ENCODE measurements at places on chromosomes 3 and 15.
A peak's percentile ranks its signal among the peaks of the same experiment; 100 is the strongest.

GRCh38 chr3:59326246-59327024, 276.6 kb upstream of the CFAP20DC start:
- DNase-seq = peak; percentile 4

DNA sequence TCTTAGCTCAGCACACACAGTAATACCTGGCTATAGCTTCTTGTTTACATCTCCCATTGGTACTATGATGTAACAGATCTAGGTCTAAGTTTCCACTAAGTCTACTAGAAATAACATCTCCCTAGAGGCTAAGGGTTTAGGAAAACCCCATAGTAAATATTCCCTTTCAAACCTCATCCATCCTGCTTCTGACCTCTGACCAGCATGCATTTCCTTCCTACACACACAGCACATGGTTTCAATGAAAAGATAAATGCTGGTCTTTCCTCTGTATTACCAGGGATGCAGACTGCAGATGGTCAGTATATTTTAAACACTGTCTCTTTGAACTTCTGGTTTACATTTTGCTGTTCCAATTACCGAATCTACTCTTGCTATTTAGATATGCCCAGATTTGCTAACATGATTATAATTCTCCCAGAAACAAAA, 96.6 kb downstream of the EFL1 start:
- DNase-seq = no peak

GRCh38 chr15:51622604-51623370, at the start of gene DMXL2:
Gene DMXL2, minus strand, starts transcription at chr15:51622771. Its CDS starts 226 bp downstream, at chr15:51622545.
- peak; percentile 83 for DNase-seq

DNA sequence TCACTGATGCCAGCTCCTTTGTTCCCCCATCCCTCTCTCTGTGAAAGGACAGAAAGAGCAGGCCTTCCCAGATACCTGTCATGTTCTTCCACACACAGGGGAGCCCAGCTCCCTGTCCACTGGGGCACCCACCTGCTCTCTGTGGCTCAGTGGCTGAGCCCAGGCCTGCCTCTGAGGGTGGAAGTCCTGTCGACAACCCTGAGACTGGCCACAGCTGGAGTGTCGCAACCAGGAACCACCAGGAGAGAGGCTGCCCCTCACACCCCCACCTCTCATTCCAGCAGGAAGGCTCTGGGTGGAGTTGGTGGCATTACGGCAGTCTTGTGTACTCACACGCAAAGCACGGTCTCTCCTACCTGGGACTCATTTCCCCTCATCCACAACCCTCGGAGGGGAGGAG, 66.3 kb downstream of the MEGF11 start:
- no peak for DNase-seq

GRCh38 chr3:48367201-48367600, 4.8 kb upstream of the FBXW12 start:
- no peak for DNase-seq

DNA sequence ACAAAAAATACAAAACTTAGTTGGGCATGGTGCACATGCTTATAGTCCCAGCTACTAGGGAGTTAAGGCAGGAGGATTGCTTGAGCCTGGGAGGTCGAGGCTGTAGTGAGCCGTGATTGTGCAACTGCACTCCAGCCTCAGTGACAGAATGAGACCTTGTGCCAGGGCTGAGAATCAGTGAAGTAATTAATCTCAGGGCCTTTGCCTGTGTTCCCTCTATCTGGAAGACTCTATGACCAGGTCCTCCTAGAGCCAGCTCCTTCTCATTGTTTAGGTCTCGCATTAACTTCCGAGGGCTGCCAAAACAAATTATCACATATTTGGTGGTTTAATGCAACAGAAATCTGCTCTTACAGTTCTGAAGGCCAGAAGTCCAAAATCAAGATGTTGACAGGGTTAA, 41.4 kb upstream of the FLNB start:
- no peak for DNase-seq

DNA sequence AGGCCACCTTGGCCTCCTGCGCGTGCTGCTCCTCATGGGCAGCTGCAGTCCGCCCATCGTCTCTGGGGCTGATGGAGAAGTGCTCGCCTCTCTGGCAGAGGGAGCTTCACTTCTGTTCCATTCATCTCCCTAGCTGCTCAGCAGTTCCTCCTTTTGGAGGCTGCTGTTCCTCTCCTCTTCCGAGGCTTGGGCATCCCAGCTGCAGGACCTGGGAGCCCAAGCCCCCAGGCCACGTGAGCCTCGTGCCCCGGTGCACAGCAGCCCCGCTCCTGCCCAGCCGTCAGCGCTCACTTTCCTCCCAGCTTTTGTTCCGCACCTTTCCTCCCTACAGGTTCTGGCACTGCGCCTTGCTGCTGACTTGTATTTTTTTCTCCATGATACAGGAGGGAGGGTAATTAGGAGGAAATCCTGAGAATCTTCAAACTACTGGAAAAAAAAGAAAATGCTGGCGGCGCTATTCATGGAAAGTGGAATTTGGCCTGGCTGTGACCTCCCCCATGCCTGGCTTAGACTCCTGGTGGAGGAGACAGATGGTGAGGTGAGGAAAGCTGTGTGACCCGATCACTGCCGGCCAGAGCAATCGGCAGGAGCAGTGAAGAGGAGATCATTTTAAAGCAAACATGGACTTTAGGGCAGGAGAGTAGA, 210.1 kb downstream of the CHST2 start:
- DNase-seq = no peak

- DNase-seq = no peak
Measured at GRCh38 chr3:78867409-78868372, 900.1 kb downstream of the ROBO1 start.

- peak; percentile 59 for DNase-seq
Measured at GRCh38 chr3:5188419-5189221, 1.1 kb downstream of the EDEM1 start.

- DNase-seq = no peak
Measured at GRCh38 chr3:81451611-81452010, 309.8 kb downstream of the GBE1 start.

GRCh38 chr15:64755427-64755940, 19.9 kb downstream of the RBPMS2 start:
- no peak for DNase-seq

GRCh38 chr15:27042230-27042629, 71.2 kb downstream of the GABRG3 start:
- no peak for DNase-seq

GRCh38 chr15:78628227-78628626, 7.4 kb upstream of the CHRNA3 start:
- DNase-seq = no peak

GRCh38 chr3:194928831-194929577, 243.3 kb downstream of the FAM43A start:
- no peak for DNase-seq

DNA sequence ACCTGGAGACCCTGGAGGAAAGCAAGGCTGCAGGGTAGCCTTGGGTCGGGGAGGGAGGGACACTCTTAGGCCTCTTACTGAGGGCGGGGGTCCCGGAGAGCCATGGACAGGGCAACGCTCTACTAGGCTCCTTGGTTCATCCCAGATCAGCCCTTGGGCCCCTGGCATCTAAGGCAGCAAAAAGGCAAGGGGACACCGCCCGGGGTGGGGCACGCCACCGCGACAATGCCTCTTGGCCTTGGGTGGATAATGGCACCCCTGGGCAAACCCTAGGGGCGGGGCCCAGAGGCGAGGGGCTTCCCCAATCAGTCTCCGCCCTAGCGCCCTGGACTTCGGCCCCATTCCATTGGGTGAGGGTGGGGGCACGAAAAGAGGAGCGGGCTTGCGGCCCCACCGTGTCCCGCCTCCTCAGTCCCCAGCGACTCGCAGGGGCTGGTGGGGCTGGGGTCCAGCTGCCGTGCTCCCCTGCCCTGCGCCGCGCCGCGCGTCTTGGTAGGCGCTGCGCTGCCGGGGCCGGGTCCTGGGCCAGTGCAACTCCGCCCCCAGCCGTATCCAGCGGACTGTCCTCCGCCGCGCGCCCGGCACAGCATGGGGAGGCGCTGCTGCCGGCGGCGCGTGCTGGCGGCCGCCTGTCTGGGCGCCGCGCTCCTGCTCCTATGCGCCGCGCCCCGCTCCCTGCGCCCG, at the start of gene CHST13:
TSS of gene CHST13 (plus strand) at position 411 of the 684 bp plus-strand sequence. CDS start at position 589, 178 bp downstream.
- DNase-seq = no peak

GRCh38 chr3:15256861-15257341, 50.9 kb downstream of the CAPN7 start:
- DNase-seq = no peak

GRCh38 chr3:189395825-189396224, 224.1 kb downstream of the TPRG1 start:
- DNase-seq = no peak

- DNase-seq = no peak
Measured at GRCh38 chr3:196842567-196843434, 24.9 kb upstream of the SENP5 start.

DNA sequence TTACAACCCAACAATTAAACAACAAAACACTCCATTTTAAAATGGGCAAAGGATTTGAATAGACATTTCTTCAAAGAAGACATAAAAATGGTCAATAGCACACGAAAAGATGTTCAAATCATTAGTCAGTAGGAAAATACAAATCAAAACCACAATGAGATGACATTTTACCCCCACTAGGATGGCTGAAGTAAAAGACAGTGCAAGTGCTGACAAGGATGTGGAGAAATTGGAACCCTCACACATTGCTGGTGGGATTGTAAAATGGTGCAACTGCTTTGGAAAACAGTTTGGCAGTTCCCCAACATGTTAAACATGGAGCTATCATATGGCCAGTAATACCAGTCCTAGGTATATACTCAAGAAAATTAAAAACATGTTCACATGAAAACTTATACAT, 11.6 kb downstream of the GALNT15 start:
- no peak for DNase-seq

DNA sequence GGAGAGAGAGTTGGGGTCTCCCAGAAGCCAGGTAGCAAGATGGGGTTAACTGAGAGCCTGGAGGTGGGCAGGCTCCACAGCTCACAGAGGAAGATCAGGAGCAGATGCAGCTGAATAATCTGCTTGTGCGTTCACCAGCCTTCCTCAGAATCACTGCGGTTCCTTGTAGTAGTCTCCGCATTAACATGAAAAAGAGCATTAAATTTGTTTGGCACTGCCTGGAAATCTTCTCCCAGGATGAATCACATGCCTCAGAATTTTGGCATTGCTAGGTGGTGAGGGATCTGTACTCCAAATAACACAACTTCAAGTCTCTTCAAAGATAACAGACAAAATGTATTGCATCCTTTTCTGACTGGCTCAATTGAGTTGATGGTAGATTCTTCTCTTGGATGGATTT, 700.6 kb upstream of the ARRDC4 start:
- no peak for DNase-seq

DNA sequence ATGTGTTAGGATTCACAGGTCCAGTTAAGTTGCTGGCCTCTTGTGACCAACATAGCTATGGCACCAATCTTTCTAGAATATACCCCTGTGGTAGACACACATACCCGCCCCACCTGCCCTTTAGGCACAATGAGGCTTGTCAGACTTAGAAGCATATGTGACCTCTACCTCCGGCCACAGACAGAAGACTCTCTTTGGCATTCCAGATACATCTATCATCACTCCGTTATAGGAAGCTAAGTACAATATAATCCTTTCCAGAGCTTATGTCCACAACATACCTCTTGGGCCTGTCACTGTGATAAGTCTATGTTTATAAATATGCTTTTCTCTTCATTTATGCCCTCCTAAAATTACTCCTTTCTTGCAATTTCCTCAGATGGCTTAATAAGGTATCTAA, 39.8 kb downstream of the CD47 start:
- DNase-seq = no peak

DNA sequence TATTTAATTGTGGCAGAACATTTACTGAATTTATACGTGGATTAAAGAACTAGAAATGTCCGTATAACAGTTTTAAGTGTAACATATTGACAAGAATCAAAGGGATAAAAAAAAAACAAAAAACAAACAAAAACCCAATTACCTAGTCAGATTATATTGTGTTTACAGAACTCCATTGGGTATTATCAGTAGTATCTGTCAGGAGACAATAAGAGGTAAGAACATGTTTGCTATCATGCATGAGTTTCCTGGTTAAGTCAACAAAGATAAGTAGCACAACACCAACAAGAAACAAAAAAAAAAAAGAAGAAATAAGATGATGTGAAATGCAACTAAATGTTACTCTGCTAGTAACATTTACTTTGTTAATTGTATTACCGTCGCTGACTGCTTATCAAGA, 570.6 kb downstream of the ZBBX start:
- DNase-seq = no peak

- DNase-seq = no peak
Measured at GRCh38 chr3:99764377-99764776, 53.3 kb upstream of the CMSS1 start.

DNA sequence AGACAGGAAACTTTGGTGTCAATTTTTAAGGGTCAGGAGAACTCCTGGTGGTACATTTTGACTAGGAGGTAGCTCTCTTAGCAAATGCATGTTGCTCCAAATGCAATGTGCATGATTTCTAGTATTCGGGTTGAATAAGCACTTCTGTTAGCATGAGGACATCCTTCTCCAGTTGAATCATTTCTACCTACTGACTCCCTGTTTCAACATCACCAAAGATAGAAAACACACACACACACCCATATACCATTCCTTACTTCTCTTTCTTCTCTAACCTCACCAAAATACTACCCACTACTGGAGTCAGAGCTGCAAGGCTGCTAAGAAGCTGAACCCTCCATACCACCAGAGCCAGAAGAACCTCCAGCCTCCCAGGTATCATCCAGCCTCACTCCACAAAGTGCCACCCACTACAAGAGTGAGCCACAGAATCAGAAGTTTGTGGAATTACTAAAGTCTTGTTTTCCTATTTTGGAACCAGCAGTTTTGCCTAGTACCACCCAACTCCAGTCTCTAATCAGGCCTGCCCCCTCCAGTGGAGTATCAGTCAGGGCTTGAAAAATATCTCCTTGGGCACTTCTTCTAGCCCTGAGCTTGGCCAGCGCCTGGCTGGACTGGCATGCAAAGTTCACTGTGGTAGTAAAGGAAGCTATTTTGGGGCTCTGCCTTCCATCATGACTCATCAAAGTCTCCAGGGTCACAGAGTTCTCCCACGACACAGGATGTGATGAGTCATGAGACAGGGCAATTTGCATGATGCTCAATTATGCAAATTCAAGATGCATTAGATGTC, 110.3 kb downstream of the CYP19A1 start:
- no peak for DNase-seq

- no peak for DNase-seq
Measured at GRCh38 chr3:57160765-57161538, 4.2 kb downstream of the IL17RD start.

DNA sequence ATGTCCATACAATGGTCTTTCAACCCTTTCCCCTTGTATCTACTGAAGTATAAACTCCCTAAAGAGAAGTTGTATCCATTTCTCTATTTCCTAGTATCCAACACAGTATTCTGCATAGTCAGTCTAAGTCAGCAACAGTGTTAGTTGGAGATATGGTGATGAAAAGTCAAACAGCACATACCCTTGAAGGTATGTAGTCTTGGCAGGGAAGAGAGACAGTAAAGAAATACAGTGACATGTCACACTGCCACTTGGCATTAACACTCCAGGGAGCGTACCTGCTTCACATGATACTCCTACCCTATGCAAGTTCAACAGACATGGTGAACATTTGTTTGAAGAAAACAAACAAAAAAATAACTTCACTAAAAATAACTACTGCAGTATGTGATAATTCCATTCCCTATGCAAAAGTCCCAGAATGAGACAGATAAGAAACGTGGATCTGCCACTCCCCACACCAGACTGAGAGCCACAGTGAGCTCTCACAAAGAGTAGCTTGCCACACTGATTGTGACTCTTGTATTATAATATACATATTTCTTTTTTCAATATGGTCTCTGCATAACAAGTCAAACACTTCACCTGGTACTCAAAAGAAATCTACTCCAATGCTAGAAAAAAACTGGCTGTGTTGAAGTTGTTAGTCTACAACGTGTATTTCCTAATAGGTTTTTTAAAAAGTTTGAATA, 5.9 kb downstream of the PDCD10 start:
- DNase-seq = no peak

- DNase-seq = no peak
Measured at GRCh38 chr3:21750831-21751391, at the start of gene ZNF385D. Gene ZNF385D, minus strand, starts transcription at chr3:21751210. Its CDS starts 294 bp downstream, at chr3:21750916.

- no peak for DNase-seq
Measured at GRCh38 chr3:142530296-142530695, 48.2 kb downstream of the ATR start.

Measured in germinal center (tissue), 1 donor.